NCI-H446 (cell line): ENCODE measurements at places on chromosomes 7 and 10.

DNA sequence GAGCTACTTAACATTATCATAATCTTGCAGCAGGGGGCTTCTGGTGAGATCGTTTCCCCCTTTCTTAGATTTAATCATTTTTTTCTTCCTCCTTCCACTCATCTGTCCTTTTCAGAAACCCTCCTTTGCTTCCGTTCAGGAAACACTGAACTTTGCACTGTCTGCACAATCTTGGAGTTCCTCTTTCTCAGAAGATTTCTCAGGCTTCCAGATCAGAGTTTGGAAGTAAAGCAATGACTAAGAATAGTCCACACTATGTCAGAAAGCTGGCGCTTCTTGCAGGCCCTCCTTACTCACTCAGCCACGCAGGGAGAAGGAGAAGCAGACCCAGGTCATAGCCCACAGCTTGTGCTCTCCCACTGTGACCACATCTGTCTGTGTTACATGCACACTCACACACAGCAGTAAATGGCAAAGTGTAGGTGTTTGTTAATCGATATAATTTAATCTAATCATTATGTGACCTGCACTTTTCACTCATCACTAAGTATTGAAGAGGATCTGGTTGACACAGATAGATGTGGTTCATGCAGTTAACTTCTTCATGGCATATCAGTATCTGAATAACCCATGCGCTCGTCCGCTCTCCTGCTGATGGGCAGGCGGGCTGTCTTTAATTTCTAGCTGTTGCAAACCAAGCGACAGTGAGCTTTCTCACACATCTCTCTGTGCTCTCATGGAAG lies 30.2 kb downstream of the ALOX5 start:
- DNase-seq = no peak

GRCh38 chr10:86710987-86711512 lies 42.7 kb downstream of the LDB3 start:
- no peak for DNase-seq

- DNase-seq = no peak
These were observed 47.6 kb upstream of the ELFN1 start for GRCh38 chr7:1622441-1622840.

GRCh38 chr10:26540601-26541000 lies 102.5 kb downstream of the APBB1IP start:
- no peak for DNase-seq

DNA sequence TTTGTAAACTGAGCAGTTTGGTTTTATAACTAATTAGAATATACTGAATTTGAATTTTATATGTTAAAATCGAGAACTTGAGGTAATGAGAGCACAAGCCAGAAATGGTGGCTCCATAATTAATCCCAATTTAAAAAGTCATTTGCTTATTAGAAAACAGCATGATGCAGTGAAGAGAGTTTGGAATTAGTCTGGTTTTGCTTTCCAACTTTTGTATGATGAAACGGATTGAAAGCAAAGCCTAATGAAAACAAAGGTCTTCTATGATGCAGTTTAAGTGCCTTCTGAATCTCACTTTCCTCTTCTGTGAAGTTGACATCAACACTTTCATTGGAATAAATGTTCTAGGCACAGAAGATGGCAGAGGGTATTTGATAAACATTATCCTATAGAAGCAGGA lies 89.4 kb downstream of the SORCS1 start:
- no peak for DNase-seq
